ENCODE measurements at places on chromosomes 6 and 20. TPM values are rescaled to one million over a fixed set of nuclear protein-coding genes. Genes with fewer than 3 reads are reported as not detected.

DNA sequence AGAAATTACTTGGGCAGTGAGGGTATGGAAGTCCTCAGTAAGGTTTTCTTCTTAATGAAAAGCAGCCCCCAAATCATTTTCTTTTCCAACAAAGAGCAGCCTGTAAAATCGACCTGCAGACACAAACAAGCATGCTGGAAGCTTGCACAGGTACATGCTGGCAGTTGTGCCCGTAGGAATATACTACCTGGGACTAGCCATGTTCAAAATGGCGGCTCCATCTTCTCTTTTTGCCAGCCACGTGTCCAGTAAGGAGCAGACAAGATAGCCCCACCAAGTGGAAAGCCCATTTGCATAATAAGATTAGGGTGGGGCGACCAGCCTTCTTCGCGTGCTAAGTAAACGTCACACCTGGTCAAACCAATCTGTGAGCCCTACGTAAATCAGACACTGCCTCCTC, 259.4 kb upstream of the AGPAT4 start:
- no peak for DNase-seq

DNA sequence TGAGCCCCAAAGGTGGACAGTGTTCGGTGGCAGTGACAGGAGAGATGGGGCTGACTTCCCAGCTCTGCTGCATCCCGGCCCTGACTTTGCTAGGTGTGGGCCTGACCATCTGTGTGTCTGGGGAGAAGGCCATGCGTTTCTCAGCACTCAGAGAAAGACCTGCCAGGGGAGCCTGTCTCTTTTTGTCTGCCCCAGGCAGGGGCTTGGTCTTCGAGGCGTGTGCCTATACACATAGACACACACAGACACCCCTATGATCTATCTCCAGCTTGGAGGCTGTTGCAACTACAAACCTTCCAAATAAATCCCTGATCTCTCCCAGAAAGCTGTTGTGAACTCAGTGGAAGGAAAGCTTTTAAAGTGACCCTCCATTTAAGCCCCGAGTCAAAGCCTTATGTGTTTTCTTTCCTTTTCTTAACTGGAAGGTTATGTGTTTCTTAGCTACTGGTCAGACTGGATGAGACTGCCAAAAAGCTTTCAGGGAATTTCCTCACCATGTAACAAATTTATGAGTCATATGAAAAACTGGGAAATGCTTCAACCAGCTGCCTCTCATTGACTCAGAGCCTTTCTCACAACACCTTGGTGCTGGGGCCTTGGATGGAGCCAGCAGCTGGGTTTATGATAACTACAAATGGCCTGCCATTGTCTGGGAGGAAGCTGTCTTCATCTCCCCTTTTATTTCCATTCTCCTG, 102.6 kb downstream of the CDC5L start:
- DNase-seq, result peak; percentile 96

- DNase-seq, result no peak
These were observed 137.8 kb downstream of the BTBD9 start for GRCh38 chr6:38501931-38502330.

- no peak for DNase-seq
These were observed 313.1 kb downstream of the GRIK2 start for GRCh38 chr6:101706576-101706975.

- no peak for DNase-seq
These were observed 101.0 kb upstream of the NXT1 start for GRCh38 chr20:23249541-23249940.

DNA sequence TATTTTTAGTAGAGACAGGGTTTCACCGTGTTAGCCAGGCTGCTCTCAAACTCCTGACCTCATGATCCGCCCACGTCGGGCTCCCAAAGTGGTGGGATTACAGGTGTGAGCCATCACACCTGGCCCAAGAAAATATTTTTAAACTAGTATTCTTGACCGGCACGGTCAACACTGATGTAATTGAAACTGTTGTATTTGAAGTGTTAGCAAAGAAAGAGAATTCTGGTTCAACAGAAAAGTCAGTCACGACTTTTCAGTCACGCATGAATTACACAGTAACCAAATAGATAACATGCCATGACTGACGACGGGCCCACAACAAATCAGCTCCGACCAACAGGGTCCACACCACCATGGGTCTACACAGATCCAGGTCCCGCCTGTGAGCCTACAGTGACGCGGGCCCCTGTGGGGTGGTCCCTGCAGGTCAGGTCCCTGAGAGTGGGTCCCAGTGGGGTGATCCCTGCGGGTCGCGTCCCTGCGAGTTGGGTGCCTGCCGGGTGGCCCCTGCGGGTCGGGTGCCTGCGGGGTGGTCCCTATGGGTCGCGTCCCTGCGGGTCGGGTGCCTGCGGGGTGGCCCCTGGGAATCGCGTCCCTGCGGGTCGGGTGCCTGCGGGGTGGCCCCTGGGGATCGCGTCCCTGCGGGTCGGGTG, 1.0 kb downstream of the GMEB2 start:
- DNase-seq, result no peak

DNA sequence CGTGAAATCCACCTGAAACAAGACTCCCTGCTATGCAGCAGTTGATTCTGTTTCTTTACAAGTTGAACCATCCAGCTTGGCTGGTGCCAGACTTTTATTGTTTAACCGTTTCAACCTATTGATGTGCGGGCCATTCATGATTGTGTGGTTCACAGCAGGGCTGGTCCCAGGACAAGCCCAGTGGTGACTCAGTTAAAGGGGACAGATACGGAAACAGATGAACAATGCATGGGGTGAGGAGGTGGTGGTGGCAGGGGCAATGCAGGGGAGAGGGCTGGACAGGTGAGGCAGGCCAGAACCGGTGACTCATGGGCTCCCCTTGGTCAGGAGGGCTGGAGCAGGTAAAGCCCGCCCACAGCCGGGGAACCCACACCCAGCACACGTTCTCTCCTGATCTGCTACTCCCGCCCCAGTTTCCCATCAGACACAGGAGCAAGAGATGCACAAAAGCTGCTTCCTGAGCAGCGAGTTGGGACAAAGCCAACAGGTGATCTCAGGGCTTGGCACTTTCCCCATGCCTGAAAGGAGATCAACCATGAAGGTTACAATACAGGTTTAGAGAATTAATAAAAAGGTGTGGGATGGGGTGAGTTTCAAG, 232.2 kb downstream of the LY86 start:
- no peak for DNase-seq

- no peak for DNase-seq
These were observed 194.7 kb downstream of the NFATC2 start for GRCh38 chr20:51347831-51348230.

DNA sequence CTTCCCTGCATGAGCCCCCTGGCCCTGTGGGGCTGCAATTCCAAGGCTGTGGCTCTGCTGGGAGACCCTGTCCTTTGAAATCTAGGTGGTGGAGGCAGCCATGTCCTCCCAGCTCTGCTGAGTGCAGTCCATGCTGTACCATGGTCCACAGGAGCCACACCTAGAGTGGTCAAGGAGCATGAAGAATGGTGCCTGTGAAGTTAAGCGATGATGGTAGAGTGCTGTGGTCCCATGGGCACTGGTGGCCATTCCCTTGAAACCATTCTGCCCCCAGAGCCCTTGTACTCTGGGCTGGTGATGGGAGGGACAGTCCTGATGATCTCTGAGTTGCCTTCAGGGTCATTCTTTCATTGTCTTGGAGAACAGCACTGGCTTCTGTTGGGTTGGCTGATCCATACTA, 55.3 kb downstream of the EFCAB8 start:
- DNase-seq, result no peak

CPNE5 gene
- polyA plus RNA-seq, result 0.10 TPM

DNA sequence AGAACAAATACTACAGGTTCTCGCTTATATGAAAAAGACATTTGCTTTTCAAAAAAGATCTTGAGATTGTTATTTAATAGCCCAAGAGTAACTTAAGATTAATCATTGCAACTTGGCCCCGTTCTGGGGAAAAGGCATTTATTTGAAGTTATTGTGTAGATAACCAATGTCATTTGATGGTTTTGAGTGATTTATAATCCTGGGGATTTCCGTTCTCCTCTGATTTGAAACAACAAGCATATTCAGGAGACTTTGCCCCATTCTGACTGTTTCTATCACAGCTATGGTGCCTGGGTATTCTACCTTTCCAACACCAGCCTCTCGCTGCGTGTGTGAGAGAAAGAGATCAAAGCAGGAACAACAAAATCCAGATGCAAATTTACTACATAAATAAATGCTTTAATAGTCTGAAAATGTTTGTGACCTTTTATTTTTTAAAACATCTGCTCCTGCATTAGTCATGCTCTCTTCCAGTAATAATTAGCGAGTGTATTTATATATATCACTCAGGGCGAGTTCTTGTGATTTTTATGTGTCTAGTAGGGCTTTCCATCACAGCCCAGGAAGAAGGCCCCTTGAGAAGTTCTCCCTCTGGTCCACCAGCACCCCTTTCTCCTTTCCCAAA, 197.9 kb upstream of the FOXQ1 start:
- DNase-seq, result no peak

RFX6 gene
- polyA plus RNA-seq, result not detected

DNA sequence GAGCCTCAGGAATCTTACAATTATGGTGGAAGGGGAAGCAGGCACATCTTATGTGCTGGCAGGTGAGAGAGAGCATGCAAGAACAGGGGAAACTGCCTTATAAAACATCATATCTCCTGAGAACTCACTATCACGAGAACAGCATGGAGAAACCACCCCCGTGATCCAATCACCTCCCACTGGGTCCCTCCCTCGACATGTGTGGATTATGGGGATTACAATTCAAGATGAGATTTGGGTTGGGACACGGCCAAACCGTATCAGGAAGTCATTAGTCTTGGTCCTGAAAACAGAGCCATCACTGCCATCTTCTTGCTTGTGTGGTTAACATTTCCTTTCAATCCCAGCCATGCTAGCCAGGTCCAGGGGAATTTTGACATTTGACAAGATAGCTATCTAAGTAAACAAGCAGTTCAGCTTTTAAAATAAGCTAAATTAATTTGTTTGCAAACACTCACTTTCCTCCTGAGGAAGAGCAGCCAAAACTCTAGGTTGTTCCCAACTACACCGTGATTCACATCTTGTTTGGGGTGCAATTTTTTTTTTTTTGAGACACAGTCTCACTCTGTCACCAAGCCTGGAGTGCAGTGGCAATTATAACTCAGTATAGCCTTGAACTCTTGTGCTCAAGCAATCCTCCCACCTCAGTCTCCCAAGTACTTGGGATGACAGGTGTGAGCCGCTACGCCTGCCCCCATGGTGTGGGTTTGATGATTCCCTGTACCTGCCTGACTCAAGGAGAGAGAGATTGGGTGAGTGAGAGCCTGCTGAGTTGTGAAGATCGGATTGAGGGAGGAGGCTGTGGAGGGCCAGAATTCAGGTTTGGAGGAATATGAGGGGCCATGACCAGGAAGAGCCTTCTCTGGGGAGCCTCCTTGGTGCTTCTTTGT, 13.0 kb upstream of the PPP1R14C start:
- no peak for DNase-seq

Data from BJ (cell line).